ENCODE measurements at places on chromosomes 4 and X.

DNA sequence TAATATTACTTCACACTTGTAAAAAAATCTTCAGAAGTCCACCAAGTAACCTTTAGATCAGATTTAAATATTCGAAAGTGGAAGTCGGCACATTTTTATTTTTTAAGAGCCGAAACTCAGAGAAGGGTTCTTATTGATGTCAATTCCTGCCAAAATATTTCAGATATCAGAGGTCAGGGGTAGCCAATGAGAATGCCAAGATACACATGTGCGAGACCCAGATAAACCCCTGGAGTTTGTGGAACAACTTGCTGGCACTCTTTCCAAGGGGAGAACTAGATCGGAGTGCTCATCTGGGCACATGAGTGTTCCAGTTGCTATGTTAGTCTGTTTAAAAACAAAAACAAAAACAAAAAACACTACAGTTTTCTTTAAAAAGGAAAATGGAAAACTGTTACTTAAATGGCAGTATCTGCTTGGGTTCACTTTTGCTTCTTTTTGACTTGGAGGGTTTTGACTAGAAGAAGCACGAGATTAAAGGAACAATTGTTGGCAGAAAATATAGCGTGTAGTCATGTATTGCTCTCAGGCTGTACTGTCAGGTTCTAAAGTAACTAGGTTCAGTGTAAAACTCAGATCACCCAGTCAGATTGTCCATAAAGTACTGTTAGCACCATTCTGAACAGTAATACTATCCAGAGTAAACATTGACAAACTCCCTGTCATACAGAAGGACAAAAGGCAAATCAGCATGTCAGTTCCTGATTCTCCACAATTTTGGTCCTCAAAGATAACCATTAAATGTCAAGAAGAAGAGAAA is 188.0 kb upstream of the PACRGL start:
- DNase-seq: peak; percentile 49

- no peak for DNase-seq
These were observed 2156.6 kb upstream of the TENM3 start for GRCh38 chr4:180086480-180087190.

DNA sequence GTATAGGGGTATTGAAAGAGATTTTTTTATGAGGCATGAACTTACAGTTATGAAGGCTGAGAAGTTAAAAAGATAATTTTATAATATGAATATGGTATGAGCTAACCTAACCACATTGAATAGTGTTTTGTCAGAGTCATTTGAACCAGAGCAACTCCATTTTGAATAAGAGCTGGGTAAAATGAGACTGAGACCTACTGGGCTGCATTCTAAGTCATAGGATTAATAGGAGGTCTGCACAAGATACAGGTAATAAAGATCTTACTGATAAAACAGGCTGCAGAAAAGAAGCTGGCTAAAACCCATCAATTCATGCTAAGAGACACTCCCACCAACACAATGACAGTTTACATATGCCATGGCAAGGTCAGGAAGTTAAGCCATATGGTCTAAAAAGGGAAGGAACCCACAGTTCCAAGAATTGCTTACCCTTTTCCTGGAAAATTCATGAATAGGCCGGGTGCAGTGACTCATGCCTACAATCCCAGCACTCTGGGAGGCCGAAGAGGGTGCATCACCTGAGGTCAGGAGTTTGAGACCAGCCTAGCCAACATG is 209.2 kb downstream of the TECRL start:
- DNase-seq: no peak

GRCh38 chrX:37871626-37872302 is 24.4 kb upstream of the DYNLT3 start:
- no peak for DNase-seq

- DNase-seq: peak; percentile 4
These were observed 7.6 kb downstream of the FABP2 start for GRCh38 chr4:119314356-119314755.

GRCh38 chrX:9356846-9357245 is 108.0 kb upstream of the TBL1X start:
- no peak for DNase-seq

DNA sequence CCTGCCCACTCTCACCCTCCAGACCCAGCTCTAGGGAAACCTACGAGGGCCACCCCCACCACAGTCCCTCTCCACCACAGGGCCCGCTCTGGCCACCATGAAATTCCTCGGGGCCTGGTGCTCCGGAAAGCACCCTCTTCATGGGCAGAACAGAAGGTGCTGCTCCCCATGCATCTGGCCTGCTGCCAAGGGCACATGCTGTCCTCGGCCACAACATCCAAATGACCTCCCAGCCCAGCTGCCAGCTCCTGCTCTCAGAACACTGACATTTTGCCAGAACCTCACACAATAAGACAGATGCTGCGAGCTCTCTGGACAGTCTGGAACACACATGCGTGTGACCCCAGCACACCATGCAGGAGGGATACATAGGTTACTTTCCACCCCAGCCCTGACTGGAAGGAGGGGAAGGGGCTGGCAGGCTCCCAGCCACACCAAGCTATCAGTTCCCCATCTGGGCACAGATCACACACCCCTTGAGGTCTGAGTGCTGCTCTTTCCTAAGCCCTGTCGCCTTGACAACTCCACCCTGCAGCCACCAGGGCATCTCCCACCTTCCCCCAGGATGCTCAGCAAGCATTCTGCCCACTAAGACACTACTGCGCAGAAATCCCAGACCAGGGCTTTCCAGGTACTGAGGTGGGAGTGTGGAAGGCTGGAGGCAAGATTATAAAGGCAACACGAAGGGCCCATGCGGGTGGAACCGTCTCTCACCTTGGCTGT is 5.8 kb downstream of the CCNQ start:
- DNase-seq: peak; percentile 78

- DNase-seq: no peak
These were observed 6.0 kb downstream of the DHX15 start for GRCh38 chr4:24578364-24578763.

- DNase-seq: no peak
These were observed 7.0 kb upstream of the HAUS7 start for GRCh38 chrX:153477364-153477857.

DNA sequence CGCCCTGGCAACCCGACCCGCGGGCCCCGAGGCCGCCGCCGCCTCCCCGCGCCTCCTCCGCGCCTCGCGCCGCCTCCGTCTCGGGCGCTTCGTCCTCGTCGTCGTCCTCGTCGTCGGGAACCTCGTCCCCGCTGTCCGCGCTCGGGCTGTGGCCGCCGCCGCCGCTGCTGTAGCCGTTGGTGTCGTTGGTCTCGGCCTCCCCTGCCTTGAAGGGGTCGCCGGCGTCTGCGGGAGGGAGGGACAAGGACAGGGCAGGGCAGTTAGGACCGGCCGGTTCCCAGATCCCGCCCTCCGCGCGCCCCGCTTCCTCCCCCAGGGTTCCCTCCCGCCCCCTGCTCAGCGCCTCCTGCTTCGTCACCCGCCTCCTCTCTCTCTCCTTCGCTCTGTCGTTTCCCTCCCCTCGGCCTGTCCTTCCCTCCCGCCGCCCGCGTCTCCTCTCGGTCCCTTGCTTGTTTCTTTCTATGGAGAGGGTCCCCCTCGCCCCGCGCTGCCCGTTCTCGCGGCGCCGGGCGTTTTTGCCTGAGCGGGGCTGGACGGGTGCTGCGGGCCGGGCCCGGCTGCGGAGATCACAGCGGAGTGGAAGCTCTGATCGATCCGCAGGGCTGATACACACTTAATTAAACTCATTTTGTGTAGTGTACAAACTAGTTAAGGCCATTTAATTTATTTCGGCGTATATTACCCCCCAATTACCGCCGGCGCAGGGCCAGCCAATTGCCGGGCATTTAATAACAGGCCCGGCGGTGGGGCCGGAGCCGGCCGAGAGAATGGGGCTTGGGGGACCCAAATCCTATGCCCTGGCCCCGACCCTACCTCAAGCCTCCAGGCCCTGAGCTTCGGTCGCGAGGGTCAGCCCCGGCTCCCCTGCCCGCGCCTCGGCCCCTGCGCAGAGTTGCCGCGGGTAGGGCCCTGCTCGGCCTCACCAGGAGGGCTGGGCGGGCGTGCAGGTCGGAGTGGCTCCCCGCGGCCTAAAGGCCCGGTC is 2.4 kb downstream of the NKX1-1 start:
- no peak for DNase-seq

DNA sequence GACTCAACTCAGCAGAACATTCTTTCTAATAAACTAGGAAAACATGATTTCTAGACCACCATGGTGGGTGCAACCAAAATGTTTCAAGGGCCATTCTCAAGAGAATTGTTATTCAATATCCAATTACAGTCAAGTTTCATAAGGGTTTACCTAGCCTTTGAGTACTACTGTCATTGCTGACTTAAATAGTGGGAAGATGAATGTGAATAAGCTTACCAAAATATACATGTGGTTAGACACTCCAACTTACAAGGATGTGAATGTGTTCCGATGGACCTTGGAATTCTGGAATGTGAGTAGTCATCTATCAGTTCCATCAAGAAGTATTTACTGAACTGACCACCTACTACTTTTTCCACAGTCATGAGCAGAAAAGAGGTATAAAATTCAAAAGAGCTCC is 16.9 kb downstream of the SH3RF1 start:
- no peak for DNase-seq

GRCh38 chr4:6092131-6092530 is 73.9 kb upstream of the C4orf50 start:
- DNase-seq: no peak

DNA sequence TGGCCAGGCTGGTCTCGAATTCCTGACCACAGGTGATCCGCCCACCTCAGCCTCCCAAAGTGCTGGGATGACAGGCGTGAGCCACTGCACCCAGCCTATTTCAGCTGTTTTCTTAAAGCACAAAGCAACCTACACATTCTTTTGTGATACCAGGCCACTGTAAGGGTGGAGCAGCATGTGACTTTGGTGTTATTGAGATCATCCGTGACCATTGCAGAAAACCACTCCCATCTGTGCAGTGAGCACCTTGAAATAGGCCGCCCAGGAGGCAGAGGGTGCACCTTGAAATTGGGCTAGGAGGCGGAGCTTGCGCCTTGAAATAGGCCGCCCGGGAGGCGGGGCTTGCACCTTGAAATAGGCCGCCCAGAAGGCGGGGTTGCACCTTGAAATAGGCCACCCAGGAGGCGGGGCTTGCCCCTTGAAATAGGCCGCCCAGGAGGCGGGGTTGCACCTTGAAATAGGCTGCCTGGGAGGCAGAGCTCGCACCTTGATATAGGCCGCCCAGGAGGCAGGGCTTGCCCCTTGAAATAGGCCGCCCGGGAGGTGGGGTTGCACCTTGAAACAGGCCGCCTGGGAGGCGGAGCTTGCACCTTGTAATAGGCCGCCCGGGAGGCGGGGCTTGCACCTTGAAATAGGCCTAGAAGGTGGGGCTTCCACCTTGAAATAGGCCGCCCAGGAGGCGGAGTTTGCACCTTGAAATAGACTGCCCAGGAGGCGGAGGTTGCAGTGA is 9.0 kb upstream of the SLC25A6 start:
- DNase-seq: no peak

DNA sequence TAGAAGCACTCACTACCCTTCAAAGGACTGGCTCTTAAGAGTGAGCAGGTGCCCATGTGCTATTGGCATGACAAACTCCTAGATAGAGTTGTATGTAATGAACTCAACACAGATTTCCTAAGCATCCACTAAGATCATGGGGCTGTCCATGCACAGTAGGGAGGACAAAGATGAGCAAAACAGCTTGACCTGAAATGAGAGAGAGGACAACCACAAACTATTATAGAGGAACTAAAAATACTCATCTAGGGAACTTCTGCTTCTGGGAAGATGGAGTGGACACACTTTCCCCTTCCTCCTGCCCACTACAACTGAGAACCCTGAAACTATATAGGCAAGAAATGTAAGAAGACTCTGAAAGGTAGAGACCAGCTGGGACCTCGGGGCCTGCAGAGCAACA is 20.8 kb upstream of the TMEM128 start:
- no peak for DNase-seq

GRCh38 chr4:113540859-113541258 is 220.7 kb downstream of the CAMK2D start:
- DNase-seq: no peak

DNA sequence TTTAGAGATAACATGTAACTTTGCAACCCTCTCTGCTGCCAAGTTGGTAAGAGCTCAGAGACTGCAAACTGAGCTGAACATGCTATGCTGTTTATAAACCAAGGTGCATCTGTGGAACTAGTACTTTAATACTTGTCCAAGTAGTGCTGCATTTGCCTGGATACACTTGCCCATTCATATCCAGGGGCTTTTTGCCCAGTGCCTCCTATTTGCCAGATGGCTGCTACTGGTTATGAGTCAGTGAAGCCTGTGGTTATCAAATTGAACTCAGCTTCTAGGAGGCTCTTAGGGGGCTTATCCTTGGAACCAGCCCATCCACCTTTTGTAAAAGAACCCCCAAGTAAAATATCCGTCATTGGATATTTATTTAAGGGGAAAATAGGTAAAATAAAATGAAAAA is 79.6 kb downstream of the AFF2 start:
- no peak for DNase-seq

GRCh38 chr4:30350288-30350687 is 369.9 kb upstream of the PCDH7 start:
- DNase-seq: no peak

- peak; percentile 32 for DNase-seq
These were observed 427.2 kb downstream of the MAPK10 start for GRCh38 chr4:85932500-85933290.

DNA sequence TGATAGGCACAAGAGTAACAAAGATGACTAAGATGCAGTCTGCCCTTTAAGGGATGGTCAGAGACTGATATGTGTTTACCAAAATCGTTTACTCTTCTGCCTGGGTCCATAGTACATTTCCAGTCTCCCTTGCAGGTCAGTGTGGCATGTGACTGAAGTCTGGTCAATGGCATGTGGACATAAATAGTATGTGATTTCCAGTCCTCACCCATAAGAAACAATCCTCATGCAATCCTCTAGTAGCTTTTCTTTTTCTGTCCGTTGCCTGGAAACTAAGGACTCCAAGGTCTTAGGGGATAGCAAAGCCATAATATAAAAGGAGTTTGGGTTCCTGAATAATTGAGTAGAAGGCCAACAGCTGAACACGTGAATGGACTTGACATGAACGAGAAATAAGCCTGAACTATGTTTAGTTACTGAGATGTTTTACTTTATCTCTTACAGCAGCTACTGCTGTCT is 1.1 kb downstream of the SLC9B2 start:
- no peak for DNase-seq

- no peak for DNase-seq
These were observed 149.6 kb downstream of the COX18 start for GRCh38 chr4:72919937-72920336.

GRCh38 chrX:14027036-14027435 is 2.7 kb downstream of the GEMIN8 start:
- DNase-seq: no peak

DNA sequence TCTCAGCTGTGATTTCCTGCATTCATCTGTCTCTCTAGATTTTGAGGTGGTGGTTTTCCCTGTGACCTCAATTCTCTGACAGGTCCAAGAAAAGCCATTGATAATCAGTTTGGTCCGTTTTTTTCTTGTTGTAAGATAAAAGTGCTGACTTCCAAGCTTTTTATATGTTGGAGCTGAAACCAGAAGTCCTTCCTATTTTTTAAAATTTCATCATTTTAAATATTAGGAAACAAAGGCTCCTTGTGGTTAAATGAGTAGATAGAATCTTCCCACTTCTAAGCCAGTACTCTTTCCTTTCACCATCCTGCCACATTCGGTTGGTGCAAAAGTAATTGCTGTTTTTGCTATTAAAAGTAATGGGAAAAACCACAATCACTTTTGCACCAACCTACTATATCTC is 18.3 kb downstream of the RNF175 start:
- no peak for DNase-seq

GRCh38 chr4:123556526-123556925 is 159.9 kb downstream of the SPRY1 start:
- no peak for DNase-seq

Measured in NCI-H1092 (cell line).